ENCODE measurements at places on chromosomes 3 and 15. TPM values are rescaled to one million over a fixed set of nuclear protein-coding genes. Genes with fewer than 3 reads are reported as not detected.

TSC22D2 gene
- total RNA-seq, result 6.2 TPM

NEO1 gene
- 6.1 TPM for total RNA-seq

HES1 gene
- 45.9 TPM for total RNA-seq

TUSC7 gene
- total RNA-seq, result not detected

LMOD3 gene
- not detected for total RNA-seq

FBXL2 gene
- total RNA-seq, result 5.7 TPM

CPA3 gene
- not detected for total RNA-seq

RETNLB gene
- total RNA-seq, result not detected

ADIPOQ gene
- not detected for total RNA-seq

APOD gene
- total RNA-seq, result not detected

GRCh38 chr3:103909395-103909794 is 1457.3 kb upstream of the ALCAM start:
- DNase-seq, result no peak

GRCh38 chr3:23762759-23763477 is 42.8 kb upstream of the UBE2E1 start:
- DNase-seq, result no peak

DNA sequence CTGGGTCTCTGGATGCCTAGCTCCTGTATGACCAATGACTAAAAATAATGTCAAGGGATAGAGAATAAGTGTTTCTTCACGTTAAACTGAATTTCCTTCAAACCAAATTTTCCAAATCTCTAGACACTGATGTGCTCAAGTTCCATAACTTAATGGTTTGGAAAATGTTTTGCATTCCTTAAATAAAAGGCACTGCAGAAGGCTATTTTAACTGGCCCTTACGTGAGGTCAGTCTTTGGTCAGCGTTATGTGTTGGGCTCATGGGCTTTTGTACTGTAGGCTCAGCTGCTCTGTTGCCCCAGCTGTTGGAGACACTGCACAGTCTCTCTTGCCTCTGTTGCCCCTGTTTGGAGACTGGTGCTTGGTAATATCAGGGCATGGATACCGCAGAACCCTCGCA is 188.5 kb downstream of the TPRG1 start:
- DNase-seq, result no peak

DNA sequence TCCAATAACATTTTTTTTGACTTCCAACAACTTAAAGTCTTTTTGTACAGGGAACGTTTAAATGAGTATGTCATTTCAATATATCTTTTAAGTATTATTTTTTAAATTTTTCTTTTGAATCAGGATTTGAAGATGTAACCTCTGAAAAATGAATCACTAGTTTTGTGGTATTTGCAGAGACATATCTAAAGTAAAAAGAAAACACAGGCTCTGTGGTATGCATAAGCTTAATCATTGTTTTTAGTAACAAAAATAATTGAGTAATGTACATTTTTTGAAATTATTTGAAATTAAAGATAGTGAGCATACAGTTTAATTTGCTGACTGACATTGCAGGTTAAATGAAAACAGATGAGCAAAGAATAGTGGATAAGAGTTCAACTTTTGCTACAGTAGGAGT is 531.3 kb downstream of the ROBO1 start:
- DNase-seq, result no peak

GRCh38 chr15:92153620-92154019 is 240.1 kb upstream of the ST8SIA2 start:
- DNase-seq, result no peak

DNA sequence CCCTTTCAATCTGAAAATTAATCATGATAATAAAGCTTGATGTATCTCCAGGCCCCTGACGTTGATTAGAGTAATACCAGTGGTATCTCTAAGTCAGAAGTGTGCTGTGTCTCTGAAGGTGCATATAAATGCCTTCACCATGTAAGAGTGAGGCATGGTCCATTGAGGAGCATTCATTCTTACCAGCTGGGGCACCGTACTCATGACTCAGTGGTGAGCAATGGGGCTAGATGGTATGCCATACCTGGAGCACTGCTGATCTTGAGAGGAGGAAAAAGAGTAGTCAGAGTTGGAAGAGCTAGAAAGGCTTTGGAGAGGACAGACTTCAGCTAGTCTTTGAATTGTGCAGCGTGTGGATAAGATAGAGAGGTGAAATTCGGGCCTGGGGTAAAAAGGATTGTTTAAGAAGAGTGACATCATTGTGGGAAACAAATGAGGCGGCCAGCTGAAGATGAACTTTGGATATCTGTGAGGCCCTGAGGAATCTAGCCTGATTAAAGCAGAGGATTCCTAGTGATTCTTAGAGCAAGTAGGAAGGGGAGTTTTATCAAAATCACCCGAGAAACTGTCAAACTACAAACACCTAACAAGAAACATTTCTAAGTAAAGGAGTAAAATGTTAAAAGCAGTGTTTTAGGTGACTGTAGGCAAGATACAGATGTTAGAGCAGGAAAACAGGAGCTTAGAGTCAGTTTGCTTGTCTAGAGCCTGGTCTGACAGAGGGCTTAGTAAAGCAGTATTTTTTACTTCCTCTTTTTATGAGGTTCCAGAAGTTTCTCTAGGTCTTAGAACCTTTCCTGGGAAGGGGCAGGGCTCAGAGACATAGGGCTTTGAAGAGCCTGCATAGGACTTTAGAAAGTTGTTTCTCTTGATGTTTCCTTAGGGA is 13.6 kb downstream of the TMOD3 start:
- DNase-seq, result peak; percentile 44

GRCh38 chr15:49255966-49256759 is 86.1 kb downstream of the GALK2 start:
- no peak for DNase-seq

DNA sequence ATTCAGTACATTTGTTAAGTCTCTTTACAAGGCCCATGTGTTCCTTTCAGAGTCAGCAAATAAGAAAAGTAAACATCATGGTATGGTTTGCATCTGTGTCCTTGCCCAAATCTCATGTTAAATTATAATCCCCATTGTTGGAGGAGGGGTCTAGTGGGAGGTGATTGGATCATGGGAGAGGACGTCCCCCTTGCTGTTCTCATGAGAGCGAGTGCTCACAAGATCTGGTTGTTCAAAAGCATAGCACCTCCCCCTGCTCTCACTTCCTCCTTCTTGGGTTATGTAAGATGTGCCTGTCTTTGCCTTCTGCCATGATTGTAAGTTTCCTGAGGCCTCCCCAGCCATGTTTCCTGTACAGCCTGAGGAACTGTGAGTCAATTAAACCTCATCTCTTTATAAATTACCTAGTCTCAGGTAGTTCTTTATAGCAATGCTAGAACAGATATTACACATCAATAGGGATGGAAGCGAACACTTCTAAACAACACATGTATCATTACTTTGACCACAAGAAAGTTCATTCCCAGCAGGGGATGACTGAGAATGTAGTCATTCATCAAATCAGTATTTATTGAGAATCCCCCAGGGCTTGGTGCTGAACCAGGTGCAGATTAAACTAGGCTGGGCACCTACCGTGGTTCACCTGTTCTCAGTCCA is 4.1 kb downstream of the EFCAB12 start:
- DNase-seq, result no peak

DNA sequence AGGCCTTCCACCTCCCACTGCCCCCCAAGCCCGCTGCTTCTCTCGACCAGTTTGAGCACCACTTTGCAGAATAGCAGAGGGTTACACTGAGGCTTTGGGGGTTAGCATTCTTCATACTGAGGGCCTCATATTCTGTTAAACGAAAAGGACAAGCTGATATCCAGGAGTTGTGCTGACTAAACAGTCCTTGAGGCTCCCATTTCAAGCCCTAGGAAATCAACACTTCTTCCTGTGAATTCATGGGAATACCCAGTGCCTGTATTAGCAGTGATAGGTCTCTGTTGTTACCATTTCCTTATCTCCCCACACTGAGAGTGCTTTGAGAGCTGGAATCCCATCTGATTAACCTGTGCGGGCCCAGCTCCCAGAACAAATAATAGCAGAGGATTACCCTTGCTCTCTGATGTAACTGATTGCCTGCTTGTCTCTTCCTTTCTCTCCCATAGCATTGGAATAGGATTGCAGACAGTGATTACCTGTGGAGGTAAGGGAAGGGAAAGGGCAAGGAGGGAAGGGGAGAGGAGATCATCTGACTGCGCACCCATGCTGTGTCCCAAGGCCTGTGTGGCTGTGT is 930 bp downstream of the FBXW12 start:
- no peak for DNase-seq

GRCh38 chr3:52532517-52532837 is 1.2 kb downstream of the NT5DC2 start:
- no peak for DNase-seq

GRCh38 chr3:186849374-186849975 is 7.0 kb downstream of the ADIPOQ start:
- DNase-seq, result peak; percentile 51

DNA sequence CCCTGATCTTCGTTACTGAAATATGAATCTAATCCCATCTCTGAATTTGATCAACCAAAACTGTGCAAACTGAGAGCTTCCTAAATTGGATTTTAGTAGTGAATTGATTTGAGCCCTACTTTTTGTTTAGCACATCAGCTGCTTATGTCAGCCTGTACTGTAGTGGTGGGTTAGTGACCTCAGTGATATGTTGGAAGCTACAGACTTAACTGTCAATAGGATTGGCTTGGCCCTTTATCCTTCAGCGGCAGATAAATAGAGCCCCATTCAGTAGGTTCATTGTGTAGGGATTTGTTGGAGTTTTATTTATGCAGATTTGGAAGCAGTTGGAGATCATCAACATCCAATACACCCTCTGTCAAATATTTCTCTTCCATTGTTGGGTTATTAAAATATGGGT is 409.7 kb downstream of the SOX2 start:
- DNase-seq, result no peak

DNA sequence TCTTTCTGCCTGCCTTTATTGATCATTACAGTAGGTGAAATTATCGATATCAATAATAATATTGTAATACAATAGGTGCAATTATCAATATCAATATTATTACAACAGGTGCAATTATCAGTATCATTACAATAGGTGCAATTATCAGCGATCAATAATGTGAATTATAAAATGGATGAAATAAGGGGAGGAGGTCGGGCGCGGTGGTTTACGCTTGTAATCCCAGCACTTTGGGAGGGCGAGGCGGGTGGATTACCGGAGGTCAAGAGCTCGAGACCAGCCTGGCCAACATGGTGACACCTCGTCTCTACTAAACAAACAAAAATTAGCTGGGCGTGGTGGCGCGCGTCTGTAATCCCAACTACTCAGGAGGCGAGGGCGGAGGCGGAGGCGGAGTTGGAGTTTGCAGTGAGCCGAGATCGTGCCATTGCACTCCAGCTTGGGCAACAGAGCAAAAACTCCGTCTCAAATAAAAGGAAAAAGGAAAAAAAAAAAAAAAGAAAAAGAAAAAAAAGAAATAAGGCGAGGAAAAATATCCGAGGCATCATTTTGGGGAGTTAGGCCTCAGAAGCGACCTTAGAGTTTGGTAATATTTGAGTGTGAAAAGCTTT is 611 bp upstream of the BNIP2 start:
- DNase-seq, result peak; percentile 77
